ENCODE measurements at places on chromosomes 5 and 9. TPM values are rescaled to one million over a fixed set of nuclear protein-coding genes. Genes with fewer than 3 reads are reported as not detected.
A peak's percentile ranks its signal among the peaks of the same experiment; 100 is the strongest.

- no peak for DNase-seq
These were observed 30.0 kb upstream of the ARL14EPL start for GRCh38 chr5:116002116-116002906.

GRCh38 chr9:129607027-129607387, 13.9 kb downstream of the C9orf50 start:
- DNase-seq: no peak

GRCh38 chr5:120320626-120321025, 143.5 kb upstream of the PRR16 start:
- no peak for DNase-seq

DNA sequence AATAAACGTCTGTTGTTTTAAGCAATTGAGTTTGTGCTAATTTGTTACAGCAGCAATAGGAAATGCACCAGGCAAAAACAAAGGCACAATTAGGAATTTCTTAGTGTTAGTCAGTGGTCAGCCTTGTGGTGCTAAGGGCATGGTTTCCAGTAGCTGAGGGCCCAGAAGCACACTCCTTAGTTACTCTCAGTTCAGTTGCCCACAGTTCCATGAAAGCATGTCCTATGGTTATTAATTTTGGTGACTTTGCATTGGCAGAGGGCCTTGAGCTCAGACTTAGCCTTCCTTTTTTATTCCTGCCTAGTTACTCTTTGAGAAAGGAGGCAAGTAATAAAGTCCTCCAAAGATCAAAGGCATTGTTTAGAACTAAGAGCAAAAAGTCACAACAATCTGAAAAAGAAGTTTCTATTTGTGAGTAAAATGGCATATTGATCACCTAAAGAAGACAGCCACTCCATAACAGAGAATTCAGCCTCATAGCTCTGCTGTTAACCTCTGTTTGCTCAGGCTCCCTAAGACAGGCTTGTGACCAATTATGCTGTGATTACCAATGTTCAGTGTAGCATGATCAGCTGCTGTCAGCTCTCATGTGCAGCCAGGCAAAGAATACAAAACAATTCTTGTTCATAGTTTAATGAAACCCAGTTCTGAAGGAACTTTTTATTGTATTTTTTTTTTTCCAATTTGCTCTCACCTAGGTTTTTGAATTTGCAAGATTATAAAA, 57.0 kb upstream of the MROH2B start:
- DNase-seq: no peak

GRCh38 chr5:73709536-73710129, 83.6 kb downstream of the ARHGEF28 start:
- DNase-seq: no peak

- DNase-seq: peak; percentile 64
These were observed 84.8 kb downstream of the WNK2 start for GRCh38 chr9:93268551-93269314.

DNA sequence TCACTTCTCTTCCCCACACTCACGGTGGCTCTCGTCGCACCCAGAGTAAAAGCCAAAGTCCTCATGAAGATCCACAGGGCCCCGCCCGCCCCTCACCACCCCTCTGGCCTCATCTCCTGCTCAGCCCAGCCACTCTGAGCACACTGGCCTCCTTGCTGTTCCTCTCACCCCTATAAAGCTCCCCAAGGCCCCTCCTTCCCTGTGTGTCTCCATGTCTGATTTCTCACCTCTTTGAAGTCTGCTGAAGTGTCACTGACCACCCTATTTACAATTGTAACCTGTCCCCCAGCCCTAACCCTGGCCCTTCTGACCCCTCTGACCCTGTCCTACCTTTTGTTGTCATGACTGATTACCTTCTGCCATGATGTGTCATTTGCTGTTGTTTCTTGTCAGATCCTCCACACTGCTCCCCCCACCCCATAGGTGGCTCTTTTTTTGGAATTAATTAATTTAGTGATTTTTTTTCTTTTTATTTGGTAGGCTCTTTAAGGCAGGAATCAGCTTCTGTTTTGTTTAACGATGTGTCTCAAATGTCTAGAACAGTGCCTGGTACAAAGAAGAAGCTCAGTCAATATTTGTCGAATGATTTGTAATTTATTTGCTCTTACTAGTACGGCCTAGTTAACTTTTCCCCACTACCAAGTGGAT, 90.2 kb downstream of the IQGAP2 start:
- DNase-seq: no peak

GRCh38 chr9:98989036-98990000, 45.6 kb downstream of the COL15A1 start:
- peak; percentile 97 for DNase-seq

GRCh38 chr5:93607367-93608258, 24.6 kb downstream of the NR2F1 start:
- no peak for DNase-seq

DNA sequence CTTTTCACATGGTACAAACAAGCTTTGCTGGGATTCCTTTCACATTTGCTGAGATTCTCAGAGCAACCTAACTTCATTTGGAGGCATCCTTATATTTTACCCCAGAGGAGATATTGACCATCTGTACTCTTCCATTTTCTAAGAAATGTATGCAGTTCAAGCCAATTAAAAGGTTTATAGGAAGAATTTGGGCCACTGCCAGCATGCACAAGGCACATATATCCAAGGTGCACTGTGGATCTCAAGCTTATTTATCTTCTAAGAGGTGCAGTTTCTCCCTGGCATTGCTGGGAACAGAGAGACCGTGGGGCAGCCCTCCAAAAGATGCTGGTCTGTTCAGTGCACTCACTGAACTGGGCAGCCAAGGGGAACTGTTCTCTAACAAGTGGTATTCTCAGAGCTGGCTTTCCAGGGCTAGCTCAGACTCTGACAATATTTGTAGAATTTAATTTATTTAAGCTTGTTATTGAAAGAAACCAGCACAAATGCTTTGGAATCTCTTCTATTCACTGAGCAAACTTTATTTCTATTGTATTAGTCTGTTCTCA, 213.3 kb downstream of the TENT4A start:
- no peak for DNase-seq

DNA sequence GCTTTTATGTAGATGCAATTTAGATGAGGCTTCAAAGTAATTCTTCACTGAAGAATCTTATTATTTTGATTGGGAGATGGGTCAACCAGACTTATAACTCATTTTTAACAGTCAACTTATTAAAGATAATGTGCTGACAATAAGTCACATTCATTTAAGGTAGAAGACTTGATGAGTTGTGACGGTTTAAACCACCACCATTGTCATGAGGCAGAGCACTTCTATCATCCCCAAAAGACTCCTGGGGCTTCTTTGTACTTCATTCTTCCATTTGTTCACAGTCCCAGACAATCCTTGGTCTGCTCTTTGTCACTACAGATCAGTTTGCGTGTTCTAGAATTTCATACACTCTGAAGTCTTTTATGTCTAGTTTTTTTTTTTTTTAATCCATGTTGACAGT, 346.1 kb downstream of the RASEF start:
- no peak for DNase-seq

- peak; percentile 65 for DNase-seq
These were observed 41.9 kb downstream of the BNC2 start for GRCh38 chr9:16828340-16829281.

- DNase-seq: no peak
These were observed 18.1 kb downstream of the GSN start for GRCh38 chr9:121285835-121286687.

- DNase-seq: no peak
These were observed 227.1 kb upstream of the DMRT1 start for GRCh38 chr9:614431-614830.

GRCh38 chr9:101093620-101094019, 65.1 kb downstream of the PLPPR1 start:
- DNase-seq: no peak

DNA sequence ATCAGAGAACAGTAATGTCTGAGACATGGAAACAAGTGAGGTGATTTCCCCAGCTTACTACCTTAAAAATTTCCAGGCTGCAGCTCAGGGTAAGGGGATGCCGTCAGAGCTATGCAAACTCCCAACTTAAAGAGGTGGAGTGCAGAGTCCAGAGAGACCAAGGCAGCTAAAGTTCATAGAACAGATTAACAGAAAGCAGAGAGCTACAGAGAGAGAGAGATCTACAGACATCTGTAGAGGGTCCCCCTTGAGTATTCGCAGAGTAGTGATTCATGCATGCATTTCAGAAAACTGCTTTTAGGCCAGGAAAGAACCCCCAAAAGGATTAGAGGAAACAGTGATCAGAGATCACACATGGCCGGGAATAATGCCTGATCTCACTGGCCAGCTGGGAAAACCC, 306.2 kb upstream of the PUM3 start:
- no peak for DNase-seq

- DNase-seq: no peak
These were observed 78.0 kb upstream of the FBXL7 start for GRCh38 chr5:15421921-15422412.

- no peak for DNase-seq
These were observed 7.1 kb upstream of the PCA3 start for GRCh38 chr9:76756941-76757673.

- DNase-seq: peak; percentile 92
These were observed 24.7 kb upstream of the TMEM250 start for GRCh38 chr9:136143215-136144001.

- peak; percentile 38 for DNase-seq
These were observed 38.6 kb upstream of the OLFM1 start for GRCh38 chr9:135048758-135049444.

- peak; percentile 46 for DNase-seq
These were observed 714 bp downstream of the SEC24A start for GRCh38 chr5:134649163-134649835.

DNA sequence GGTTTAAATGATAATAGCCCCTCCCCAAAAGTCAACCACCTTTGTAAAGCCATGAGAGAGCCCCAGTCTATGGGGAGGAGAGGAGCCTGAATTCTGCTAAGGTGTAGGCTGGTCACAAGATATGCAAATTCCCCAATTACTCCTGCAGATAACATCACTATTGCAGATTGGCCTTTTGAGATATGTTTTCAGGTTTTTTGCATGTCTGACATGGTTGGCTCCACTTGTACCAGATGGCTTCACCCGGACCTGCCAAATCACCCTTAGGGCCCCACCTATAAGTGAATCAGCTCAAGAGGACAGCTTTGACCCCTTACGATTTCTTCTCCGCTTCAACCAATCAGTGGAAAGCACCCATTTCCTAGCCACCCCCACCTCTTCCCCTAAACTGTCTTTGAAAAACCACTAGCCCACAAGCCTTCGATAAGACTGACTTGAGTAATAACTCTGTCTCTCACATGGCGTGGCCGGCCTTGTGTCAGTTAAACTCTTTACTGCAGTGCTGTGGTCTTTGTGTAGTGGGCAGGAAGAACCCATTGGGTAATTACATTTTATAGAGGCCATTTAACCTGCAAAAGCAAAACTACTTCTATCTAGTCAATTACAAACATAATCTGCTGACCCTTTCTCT, 69.7 kb downstream of the PRLR start:
- DNase-seq: no peak

DNA sequence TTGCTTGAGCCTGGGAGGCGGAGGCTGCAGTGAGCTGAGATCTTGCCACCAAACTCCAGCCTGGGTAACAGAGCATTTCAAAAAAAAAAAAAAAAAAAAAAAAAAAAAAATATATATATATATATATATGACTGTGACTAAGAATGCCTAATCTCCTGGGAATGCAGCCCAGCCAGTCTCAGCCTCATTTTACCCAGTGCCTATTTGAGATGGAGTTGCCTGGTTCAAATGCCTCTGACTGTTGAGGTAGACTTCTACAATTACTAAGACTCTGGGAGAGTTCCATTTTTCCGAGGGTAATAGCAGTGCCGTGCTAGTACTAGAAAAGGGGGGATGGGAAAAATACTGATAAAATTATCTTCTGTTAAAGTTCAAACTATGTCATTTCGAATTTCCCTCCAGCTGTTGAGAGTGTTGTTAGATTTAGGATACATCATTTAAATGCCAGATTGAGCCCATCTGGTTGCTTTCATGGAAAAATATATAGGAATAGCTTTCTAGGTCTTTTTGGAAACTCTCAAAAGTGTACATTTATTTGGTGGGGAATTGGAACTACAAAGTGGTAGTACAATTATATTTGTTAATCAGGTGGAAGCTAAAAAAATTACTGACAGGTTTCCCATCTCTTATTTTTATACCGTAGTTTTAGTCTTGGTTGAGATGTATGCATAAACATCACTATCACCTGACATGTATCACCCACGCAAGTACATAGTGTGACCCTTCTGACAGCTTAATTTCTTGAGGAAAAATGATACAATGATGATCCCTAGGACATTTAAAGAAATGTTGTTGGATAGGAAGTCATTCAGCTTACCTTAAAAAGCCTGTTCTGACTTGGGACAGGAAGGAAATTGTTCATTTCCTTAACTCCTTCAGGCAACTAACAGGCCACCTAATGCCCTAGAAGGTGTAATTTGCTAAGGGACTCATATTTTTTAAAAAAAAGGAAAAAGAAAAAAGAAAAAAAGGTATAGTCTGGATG, 214.9 kb downstream of the ADAMTSL1 start:
- DNase-seq: no peak

DNA sequence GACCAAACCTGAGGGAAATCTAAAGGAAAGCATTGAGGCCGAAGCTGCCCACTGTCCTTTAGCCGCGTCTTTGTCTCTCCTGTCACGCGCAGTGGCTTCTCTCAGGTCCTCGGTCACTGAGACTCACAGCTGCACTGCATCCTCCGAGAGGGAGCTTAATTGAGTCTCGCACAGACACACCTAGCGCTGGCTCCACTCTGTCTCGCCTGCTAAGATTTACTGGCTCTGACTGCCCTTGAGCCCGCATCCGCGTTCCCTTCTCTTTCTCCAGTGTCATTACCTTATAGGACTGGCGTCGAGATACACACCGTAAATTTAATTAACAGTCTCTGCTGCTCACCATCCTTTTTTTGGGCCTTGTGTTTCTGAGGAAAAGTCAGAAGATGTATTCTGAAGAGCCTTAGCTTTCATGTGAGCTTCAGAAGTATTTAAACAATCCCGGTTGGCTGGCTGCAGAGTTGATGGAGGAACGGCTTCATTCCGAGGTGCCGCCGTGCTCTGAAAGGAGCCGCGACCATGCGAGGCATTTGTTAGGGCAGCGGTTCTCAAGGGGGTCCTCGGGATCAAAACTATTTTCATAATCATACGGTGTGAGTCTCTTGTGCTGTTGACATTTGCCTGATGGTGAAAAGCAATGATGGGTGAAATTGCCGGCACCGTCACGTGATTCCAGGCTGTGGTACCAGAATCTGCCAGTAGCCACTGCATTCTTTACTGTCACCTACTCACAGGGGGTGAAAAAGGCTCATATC, 58.3 kb downstream of the GPR107 start:
- DNase-seq: no peak

- DNase-seq: no peak
These were observed 24.7 kb downstream of the KLF9 start for GRCh38 chr9:70389621-70390266.

- DNase-seq: peak; percentile 61
These were observed 49.8 kb downstream of the PRRC1 start for GRCh38 chr5:127567026-127567768.

- peak; percentile 62 for DNase-seq
These were observed 2.3 kb downstream of the PLEKHG4B start for GRCh38 chr5:94113-94892.

GRCh38 chr5:65734921-65735320, 12.9 kb downstream of the NLN start:
- DNase-seq: no peak

The SHISAL2B gene
- total RNA-seq: not detected

The EIF4E1B gene
- total RNA-seq: not detected

The ARHGEF37 gene
- total RNA-seq: 0.72 TPM

The GPR150 gene
- 0.29 TPM for total RNA-seq

The ENTPD8 gene
- not detected for total RNA-seq

The FPGS gene
- total RNA-seq: 87.5 TPM

The PCDH12 gene
- under 0.01 TPM for total RNA-seq

The TMEFF1 gene
- total RNA-seq: 1.2 TPM

The PCDHGA7 gene
- 6.5 TPM for total RNA-seq

The SV2C gene
- total RNA-seq: not detected

The PCDHB13 gene
- 2.1 TPM for total RNA-seq

The SLC1A1 gene
- 20.0 TPM for total RNA-seq

The TRAF1 gene
- 0.88 TPM for total RNA-seq
